ENCODE measurements at places on chromosomes 5 and 9. TPM values are rescaled to one million over a fixed set of nuclear protein-coding genes. Genes with fewer than 3 reads are reported as not detected.

Gene UQCRQ
- 523 TPM for total RNA-seq

Gene LCN15
- not detected for total RNA-seq

Gene GPR150
- total RNA-seq: 0.18 TPM

Gene NADK2
- 11.8 TPM for total RNA-seq

Gene EPB41L4A
- total RNA-seq: 1.5 TPM

Gene ZNF474
- 0.22 TPM for total RNA-seq

Gene LRRTM2
- not detected for total RNA-seq
